Activated CD4-positive, alpha-beta T cell treated with anti-CD3 and anti-CD28 coated beads for 36 hours (primary cell): ENCODE measurements at places on chromosomes 6 and 20. TPM values are rescaled to one million over a fixed set of nuclear protein-coding genes. Genes with fewer than 3 reads are reported as not detected.

DNA sequence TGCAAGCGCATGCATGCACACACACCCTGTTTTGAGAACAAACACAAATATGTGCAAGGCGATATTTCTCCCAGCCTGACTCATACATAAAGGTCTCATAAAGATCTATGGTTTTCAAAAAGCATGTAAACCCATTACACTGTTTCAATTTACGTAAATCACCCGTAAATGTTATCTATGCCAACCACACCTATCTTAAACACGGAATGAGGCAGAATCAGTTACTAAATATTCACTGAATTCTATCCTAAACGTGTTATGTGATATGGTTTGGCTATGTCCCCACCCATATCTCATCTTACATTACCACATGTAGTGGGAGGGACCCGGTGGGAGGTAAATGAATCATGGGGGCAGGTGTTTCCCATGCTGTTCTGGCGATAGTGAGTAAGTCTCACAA is 621.6 kb downstream of the KIF16B start:
- H3K27ac ChIP-seq: no peak overlapping the region
- no peaks in the 10 kb centered on the region for H3K27me3 ChIP-seq
- H3K36me3 ChIP-seq: no peaks in the 10 kb centered on the region
- no peak for DNase-seq
- no peaks in the 10 kb centered on the region for H3K4me1 ChIP-seq
- H3K4me3 ChIP-seq: no peak overlapping the region

- H3K4me3 ChIP-seq: no peak overlapping the region
- no peaks in the 10 kb centered on the region for H3K27me3 ChIP-seq
- H3K4me1 ChIP-seq: peaks cover 4% of the 10 kb centered on the region
- no peak overlapping the region for H3K27ac ChIP-seq
- no peaks in the 10 kb centered on the region for H3K36me3 ChIP-seq
These were observed 9.4 kb downstream of the MYH7B start for GRCh38 chr20:34965051-34965450.

DNA sequence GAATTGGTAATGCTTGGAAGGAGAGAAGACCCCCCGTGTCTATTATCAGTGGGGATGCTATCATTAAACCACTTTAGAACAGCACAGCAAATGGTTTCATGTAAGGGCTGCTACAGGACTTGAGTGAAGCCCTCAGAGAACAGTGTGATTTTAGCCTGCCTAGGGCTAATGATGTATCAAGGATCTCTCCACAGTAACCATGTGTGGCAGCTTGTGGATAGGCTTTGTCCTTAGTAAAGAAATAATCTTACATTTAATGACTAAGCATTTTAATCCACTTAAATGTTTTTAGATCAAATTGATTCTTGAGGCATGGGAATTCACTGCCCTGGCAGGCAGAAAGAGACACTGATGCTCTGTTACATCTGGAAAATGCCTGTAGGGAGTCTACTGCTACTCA is 495.1 kb downstream of the NKAIN2 start:
- no peak overlapping the region for H3K27ac ChIP-seq
- no peaks in the 10 kb centered on the region for H3K36me3 ChIP-seq
- no peak for DNase-seq
- no peaks in the 10 kb centered on the region for H3K4me1 ChIP-seq

GRCh38 chr6:135212935-135213334 is 31.8 kb downstream of the MYB start:
- H3K27me3 ChIP-seq: no peaks in the 10 kb centered on the region
- H3K4me3 ChIP-seq: no peak overlapping the region
- H3K4me1 ChIP-seq: peaks cover 38% of the 10 kb centered on the region
- DNase-seq: peak; percentile 33

DNA sequence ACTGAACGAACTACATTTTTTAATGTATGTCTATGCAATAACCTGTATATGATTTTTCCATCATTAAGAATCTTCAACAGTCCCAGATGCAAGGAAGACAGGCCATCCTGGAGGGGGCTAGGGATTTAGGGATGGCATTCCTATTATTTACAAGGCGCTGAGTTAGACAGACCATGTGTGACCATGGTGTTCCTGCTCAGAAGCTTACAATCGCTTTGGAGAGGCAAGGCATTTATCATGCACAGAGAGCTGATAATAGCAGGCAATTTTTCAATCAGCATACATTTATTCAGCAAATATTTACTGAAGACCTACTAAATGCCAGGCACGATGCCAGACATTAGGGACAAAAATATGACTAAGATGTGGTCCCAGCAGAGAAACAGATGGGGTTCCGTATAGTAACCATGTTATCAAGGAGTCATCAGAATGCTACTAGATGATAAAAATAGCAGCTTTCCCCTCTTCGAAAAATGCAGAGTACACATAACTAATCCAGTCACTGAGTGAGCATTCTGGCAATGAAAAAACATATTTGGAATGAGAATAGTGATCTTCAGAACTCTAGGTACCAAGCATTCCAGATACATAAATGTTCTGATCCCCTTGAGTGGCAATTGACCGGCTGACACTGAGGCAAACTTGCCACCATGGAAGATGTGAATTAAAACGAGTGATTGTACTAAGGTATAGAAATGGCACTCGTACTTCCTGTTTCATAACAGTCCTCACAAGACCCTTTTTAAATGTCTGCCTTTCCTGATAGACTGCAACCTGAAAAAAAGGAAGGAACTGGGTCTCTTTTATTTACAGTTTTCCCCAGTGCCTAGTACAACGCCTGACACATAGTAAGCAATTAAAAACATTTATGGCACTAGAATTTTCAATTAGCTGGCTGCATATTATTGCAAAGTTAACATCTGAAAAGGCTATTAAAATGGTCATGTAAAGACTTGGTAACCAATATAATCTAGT is 135.7 kb downstream of the ATXN1 start:
- peaks cover 19% of the 10 kb centered on the region for H3K4me1 ChIP-seq
- H3K27ac ChIP-seq: no peak overlapping the region

GRCh38 chr6:90896075-90896547 is 309.2 kb upstream of the MAP3K7 start:
- DNase-seq: no peak
- H3K27ac ChIP-seq: no peak overlapping the region
- no peaks in the 10 kb centered on the region for H3K4me1 ChIP-seq

DNA sequence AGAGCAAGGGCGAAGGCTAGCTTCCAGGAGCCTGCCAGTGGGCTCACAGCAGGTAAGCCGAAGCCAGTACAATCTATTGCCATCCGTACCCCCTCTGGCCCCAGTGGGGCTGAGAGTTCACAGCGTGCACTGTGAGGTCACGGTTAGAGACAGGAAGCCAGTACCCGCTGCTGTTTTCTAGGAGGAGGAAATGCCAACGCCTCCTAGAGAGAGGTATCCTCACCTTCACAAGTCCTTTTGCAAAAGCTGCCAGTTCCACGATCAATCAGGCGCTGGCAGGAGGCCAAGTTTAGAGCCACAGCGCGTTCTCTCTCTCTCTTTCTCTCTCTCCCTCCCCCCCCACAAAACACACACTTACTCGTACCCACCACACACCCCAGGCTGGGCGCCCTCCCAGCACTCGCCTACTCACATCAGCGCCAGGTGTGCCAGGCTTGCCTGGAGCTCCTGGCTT is 22.5 kb downstream of the COL9A1 start:
- H3K27ac ChIP-seq: no peak overlapping the region
- no peak overlapping the region for H3K4me3 ChIP-seq
- peaks cover 41% of the 10 kb centered on the region for H3K27me3 ChIP-seq
- H3K36me3 ChIP-seq: no peaks in the 10 kb centered on the region
- H3K4me1 ChIP-seq: no peaks in the 10 kb centered on the region

DNA sequence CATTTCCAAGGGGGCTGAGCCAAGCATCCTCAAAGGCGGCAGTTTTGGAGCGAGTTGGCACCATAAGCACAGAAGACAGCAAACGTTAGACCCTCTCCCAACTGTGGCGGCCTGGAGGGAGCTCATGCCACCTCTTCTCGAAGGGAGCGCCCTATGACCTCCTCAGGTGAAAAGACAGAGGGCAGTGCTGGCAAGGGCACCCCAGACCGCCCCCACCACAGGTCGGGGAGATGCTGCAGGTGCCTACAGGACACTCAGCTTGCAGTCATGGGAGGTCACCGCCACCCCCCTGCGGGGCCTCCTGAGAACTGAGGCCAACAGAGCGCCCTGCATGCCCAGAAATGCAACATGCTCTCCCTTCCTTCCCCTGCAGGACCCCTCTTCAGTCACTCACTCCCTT is 45.1 kb upstream of the BHLHE23 start:
- no peak for DNase-seq
- no peaks in the 10 kb centered on the region for H3K36me3 ChIP-seq
- H3K4me1 ChIP-seq: no peaks in the 10 kb centered on the region

DNA sequence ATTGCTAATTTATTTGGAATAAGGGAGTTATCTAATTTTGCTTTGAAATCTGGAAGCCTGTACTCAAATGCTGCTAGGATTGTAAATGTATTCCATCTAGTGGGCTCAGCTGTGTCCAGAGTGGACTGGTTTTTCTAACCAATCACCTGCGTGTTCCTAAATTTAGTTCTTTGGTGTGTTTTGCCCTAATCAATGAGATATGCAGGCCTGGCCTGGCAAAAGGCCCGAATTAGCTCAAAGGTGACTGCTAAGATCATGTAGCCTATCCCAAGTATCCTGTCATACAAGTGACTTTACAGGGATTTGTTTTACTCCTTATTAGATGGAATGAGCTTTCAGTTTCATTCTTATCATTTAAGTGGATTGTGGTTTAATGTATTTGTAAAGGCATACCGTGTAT is 51.3 kb upstream of the ARMC2 start:
- DNase-seq: no peak
- H3K36me3 ChIP-seq: no peaks in the 10 kb centered on the region
- no peak overlapping the region for H3K27ac ChIP-seq
- no peak overlapping the region for H3K4me3 ChIP-seq
- H3K27me3 ChIP-seq: peaks cover 3% of the 10 kb centered on the region

DNA sequence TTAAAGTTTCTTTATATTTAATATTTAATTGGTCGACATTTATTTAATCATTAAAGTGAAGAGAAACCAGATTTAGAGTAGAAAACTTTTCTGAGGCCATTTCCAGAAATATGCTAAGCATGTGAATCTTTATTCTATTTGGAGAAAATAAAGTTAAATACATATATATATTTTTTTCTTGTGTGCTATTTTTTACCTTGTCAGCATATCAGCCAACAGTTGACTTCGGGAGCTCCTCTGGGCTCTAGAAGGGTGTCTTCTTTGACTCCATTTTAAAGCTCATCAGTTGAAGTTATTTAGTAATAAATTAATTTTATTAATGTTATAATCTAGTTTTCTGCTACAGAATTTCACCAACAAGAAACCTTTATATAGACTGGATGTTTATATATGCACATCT is 73.1 kb downstream of the SH3BGRL2 start:
- H3K27me3 ChIP-seq: peaks cover 2% of the 10 kb centered on the region
- no peak for DNase-seq
- H3K36me3 ChIP-seq: no peaks in the 10 kb centered on the region
- peaks cover 11% of the 10 kb centered on the region for H3K4me1 ChIP-seq
- no peak overlapping the region for H3K27ac ChIP-seq

GRCh38 chr6:3516092-3516491 is 59.2 kb upstream of the SLC22A23 start:
- no peak overlapping the region for H3K27ac ChIP-seq
- no peaks in the 10 kb centered on the region for H3K36me3 ChIP-seq
- H3K4me3 ChIP-seq: no peak overlapping the region
- H3K27me3 ChIP-seq: peaks cover 24% of the 10 kb centered on the region

GRCh38 chr6:89999154-89999553 is 104.9 kb downstream of the GJA10 start:
- H3K4me3 ChIP-seq: no peak overlapping the region
- no peak overlapping the region for H3K27ac ChIP-seq
- peak; percentile 71 for DNase-seq
- no peaks in the 10 kb centered on the region for H3K27me3 ChIP-seq
- H3K36me3 ChIP-seq: peaks cover 41% of the 10 kb centered on the region

GRCh38 chr6:14450133-14450504 is 332.5 kb downstream of the CD83 start:
- H3K27me3 ChIP-seq: no peaks in the 10 kb centered on the region
- peaks cover 6% of the 10 kb centered on the region for H3K36me3 ChIP-seq
- no peak for DNase-seq
- H3K4me3 ChIP-seq: no peak overlapping the region
- peak overlapping the region; percentile 72 for H3K27ac ChIP-seq

DNA sequence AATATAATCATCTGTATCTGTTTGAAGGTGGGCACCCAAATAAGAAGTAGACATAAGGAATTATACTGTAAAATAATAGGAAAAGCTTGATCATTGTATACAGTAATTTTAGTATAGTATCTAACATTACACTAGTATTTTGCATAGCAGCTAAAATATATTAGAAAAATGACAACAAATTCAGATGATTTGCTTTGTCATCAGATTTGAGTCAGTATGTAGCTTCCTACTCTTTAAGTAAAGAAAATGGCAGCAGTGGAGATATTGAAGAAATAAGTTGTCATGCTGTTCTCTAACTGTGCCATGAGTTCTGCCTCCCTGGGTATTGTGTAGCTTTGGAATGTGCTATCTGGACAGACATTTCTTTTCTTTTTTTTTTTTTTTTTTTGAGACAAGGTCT is 74.4 kb downstream of the TIAM2 start:
- H3K4me3 ChIP-seq: no peak overlapping the region
- H3K27me3 ChIP-seq: peaks cover 3% of the 10 kb centered on the region
- no peaks in the 10 kb centered on the region for H3K4me1 ChIP-seq
- no peak for DNase-seq
- no peak overlapping the region for H3K27ac ChIP-seq

GRCh38 chr6:39634646-39635341 is 90.4 kb downstream of the KIF6 start:
- H3K27ac ChIP-seq: no peak overlapping the region
- H3K4me1 ChIP-seq: no peaks in the 10 kb centered on the region
- no peaks in the 10 kb centered on the region for H3K36me3 ChIP-seq
- no peak for DNase-seq
- H3K4me3 ChIP-seq: no peak overlapping the region
- H3K27me3 ChIP-seq: peaks cover 16% of the 10 kb centered on the region

GRCh38 chr6:41605649-41606048 is 32.6 kb upstream of the MDFI start:
- no peak for DNase-seq
- H3K27ac ChIP-seq: no peak overlapping the region
- H3K4me3 ChIP-seq: no peak overlapping the region
- peaks cover 3% of the 10 kb centered on the region for H3K4me1 ChIP-seq
- H3K36me3 ChIP-seq: no peaks in the 10 kb centered on the region
- H3K27me3 ChIP-seq: no peaks in the 10 kb centered on the region

DNA sequence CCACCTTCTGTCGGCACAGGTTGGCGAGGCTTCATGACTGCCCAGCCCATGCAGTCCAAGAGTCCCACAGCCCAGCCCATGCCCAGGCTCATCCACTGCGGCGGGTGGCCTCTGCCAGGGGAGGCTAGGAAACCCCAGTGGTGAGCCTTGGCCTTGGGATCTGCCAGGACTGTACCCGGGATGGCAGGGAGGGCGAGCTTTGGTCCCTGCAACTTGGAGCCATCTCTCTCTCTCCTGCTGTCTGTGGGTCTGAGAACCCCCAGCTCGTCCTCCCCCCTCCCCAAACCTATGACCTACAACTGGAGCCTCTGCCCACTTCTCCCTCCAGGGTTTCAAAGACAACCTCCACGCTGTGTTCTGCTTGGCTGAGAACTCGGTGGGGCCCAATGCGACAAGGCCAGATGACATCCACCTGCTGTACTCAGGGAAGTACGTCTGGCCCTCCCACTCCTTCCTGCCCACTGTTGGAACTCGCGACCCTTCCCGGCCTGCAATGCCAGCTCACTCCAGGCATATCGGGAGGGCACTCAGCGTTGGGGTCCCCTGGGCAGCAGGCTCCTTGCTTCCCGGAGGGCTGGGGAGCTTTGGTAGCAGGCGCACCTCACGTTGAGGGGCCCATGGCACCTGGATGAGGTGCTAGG is 19.7 kb downstream of the NPEPL1 start:
- no peak overlapping the region for H3K4me3 ChIP-seq
- H3K4me1 ChIP-seq: no peaks in the 10 kb centered on the region
- H3K27me3 ChIP-seq: no peaks in the 10 kb centered on the region
- no peak overlapping the region for H3K27ac ChIP-seq

LY6G5B gene
- total RNA-seq: 15.5 TPM

SLC22A1 gene
- total RNA-seq: 1.2 TPM

RNF8 gene
- total RNA-seq: 20.6 TPM

DLL1 gene
- total RNA-seq: 0.54 TPM

NRSN1 gene
- not detected for total RNA-seq

KCNQ5 gene
- total RNA-seq: 5.5 TPM
